ENCODE measurements at places on chromosomes 11 and 22.

- DNase-seq, result no peak
Observed at GRCh38 chr22:43862074-43862881, at the start of gene SULT4A1. Gene SULT4A1 (minus strand): TSS chr22:43862513. CDS start chr22:43862382, 131 bp downstream.

DNA sequence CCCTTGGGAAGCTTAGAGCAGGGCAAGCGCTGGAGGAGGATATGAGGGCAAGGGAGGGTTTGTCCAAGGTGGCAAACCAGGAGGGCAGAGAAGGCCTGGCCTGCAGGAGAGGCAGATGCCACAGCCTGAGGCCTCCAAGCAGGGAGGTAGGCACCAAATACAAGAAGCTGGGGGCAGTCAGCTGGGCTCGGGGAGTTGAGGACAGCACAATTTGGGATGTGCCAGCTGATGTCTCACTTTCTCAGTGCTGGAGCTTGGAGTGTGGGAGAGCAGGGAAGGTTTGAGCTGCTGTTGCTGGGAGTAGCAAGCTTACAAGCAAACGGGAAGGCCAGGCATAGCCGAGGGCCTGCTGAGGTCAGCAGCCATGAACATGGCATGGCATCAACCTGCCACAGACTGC lies 4.0 kb downstream of the ZDHHC24 start:
- DNase-seq, result no peak

GRCh38 chr11:64064374-64065140 lies 28.8 kb downstream of the FLRT1 start:
- DNase-seq, result no peak

- no peak for DNase-seq
Observed at GRCh38 chr11:117232911-117233409, 489 bp downstream of the RNF214 start.

- no peak for DNase-seq
Observed at GRCh38 chr11:56932572-56933220, 56.0 kb upstream of the OR5AK2 start.

DNA sequence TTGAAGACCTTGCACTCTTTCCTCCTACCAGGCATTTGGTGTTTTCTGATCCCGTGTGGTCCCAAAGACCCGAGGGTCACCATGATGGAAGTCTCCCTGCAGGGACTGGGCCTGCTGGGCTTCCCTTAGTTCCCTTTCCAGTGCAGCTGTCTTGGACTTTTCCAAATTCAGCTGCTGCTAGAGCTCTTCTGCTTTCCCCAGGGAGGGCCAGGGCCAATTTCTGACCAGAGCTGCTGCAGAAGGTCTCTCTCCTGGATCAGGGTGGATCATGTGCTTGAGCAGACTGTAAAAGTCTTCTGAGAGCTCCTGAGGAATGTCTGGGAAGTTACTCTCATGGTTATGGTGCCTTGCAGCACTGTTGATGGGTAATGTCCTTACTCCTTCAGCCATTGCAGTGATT lies 23.2 kb downstream of the LDLRAD3 start:
- DNase-seq, result no peak
